Left ventricle myocardium superior (tissue), 1 donor: ENCODE measurements at places on chromosomes 5 and 9. TPM values are rescaled to one million over a fixed set of nuclear protein-coding genes. Genes with fewer than 3 reads are reported as not detected.

Gene POU5F2
- 0.30 TPM for total RNA-seq

Gene NDST1
- 57.9 TPM for total RNA-seq

Gene IFNA13
- not detected for total RNA-seq

Gene LSM11
- 1.7 TPM for total RNA-seq

Gene C1QTNF3
- total RNA-seq: 1.1 TPM
